ENCODE measurements at places on chromosomes 16 and 17.

DNA sequence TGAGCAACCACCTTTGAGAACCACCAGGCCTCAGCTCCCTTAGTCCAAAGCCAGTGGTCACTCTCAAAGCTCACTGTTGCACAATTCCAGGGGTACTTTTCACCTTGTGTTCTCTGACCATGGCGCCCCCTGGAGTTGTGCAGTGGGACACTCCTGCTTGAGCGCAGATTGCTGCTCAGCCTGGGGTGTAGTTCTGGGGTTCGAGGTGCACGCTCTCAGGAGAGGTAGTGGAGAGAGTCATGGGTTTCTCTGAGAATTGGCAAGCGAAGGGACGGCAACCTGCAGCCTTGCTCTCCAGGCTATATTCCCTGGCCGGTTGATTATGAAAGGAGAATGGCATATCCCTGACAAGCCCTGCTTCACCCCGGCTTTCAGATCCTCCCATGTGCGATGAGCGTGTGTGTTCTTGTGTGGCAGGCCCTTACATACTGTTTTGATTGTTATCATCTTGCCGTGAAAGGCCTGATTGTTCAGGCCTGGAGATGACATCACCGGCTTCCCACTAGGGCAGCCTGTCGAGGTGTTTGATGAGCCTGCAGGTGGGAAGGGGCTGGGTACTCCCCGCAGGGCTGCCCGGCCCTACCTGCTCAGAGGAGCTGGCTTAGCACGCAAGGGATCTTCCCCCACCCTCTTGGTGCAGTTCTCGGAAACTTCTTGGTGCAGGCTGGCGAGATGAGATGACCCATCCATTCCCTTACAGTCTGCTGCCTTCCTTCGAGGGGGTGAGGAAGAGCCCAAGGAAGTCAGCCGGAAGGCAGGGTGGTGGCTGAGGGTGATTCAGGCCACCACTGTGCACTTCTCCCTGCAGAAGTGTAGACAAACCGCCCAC lies 431.2 kb downstream of the SLC39A11 start:
- DNase-seq, result no peak

- no peak for DNase-seq
These were observed 70.7 kb downstream of the RPTOR start for GRCh38 chr17:80615376-80615775.

DNA sequence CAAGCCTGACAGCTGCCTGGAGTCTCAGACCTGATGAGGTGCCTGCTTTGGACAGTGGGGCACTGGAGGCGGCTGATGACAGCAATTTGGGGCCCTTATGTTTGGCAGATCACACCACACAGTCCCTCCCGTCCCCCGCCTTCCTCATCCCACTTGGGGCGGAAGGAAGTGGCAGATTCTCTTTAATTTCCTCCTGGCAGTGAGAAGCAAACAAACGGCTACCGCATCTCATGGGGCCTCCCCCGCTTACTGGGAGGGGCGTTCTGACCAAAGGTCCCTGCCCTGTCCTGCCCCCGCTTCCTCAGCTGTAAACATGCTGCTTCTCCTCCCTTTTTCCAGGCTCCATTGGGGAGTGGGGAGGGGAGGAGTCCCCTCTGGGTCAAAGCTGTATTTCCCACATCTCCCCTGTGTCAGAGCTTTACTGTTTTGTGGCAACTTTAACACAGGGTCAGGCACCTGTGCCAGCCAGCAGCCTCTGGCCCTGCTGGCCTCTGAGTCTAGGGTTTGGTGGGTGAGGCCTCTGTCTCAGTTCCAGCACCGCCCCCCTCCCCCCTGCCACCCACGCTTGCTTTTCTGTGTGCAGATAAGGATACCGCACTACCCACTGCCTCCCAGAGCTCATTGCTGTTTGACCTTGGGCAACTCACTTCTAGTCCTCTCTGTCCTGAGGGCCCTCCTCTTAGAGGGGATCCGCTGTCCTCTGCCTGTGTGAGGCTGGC lies 5.4 kb upstream of the NFATC3 start:
- DNase-seq, result no peak

DNA sequence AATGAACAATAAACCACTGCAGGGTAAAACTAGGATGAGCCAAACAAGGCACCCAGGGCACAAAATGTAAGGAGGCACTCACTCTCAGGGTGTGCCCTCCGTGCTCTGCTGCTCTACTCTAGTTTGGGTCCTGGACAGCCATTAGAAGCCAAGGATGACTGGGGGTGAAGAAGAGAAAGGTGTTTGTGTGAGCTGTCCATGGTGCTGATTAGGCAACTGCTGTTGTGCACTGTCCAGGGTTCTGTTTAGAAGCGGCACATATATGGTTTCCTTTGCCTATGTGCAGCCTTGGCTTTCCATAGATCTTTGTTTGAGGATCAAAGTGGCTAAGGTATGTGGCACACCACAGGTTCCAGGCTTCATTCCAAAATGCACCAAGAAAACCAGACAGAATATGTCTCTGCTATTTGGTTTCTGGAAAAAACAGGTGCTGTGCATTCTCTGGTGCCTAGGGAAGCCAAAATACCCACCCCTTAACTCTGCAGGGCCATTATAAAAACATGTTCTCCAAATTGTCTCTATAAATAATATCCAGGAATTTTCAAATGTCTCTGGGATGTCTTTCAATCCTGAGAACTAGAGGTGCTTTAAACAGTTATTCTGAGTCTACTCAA lies 123.5 kb downstream of the CBLN1 start:
- peak; percentile 1 for DNase-seq

- no peak for DNase-seq
These were observed 8.3 kb downstream of the XYLT2 start for GRCh38 chr17:50354198-50354597.

DNA sequence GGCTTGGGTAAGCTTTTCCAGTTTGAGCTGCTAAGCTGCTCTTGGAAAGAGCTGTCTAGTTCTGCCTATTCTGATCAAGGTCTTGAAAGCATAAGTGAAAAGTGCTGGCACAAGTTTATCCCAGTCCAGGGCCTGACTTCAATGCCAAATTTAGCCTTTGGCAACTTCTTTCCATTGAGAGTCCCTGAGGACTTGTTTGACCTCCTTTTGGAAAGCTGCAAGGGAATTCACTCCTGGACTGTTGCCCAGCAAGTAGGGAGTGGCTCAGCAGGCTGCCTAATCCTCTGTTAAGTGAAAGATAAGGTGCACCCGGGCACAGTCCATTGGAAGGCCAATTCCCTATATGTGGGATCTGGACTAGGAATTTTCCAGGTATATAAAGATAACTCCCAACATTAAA lies 16.0 kb upstream of the TANC2 start:
- peak; percentile 81 for DNase-seq
